ENCODE measurements at places on chromosomes 2 and 18.
A peak's percentile ranks its signal among the peaks of the same experiment; 100 is the strongest.

DNA sequence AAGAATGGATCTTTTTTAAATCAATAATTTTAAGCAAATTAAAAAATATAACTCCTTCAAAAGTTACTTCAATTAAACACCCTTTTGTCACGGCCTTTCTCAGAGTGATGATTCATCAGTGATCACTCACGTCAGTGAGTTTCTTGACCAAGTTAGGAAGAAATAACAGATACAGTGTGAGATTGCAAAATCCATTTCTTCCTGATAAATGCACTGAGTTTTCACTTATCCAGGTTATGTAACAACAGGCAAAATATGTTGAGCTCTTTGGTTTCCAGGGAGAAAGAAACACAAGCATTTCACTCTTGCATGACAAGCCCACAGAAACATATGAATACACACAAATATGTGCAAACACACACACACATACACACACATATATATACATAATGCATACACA, 195.9 kb upstream of the CYRIA start:
- no peak for DNase-seq

DNA sequence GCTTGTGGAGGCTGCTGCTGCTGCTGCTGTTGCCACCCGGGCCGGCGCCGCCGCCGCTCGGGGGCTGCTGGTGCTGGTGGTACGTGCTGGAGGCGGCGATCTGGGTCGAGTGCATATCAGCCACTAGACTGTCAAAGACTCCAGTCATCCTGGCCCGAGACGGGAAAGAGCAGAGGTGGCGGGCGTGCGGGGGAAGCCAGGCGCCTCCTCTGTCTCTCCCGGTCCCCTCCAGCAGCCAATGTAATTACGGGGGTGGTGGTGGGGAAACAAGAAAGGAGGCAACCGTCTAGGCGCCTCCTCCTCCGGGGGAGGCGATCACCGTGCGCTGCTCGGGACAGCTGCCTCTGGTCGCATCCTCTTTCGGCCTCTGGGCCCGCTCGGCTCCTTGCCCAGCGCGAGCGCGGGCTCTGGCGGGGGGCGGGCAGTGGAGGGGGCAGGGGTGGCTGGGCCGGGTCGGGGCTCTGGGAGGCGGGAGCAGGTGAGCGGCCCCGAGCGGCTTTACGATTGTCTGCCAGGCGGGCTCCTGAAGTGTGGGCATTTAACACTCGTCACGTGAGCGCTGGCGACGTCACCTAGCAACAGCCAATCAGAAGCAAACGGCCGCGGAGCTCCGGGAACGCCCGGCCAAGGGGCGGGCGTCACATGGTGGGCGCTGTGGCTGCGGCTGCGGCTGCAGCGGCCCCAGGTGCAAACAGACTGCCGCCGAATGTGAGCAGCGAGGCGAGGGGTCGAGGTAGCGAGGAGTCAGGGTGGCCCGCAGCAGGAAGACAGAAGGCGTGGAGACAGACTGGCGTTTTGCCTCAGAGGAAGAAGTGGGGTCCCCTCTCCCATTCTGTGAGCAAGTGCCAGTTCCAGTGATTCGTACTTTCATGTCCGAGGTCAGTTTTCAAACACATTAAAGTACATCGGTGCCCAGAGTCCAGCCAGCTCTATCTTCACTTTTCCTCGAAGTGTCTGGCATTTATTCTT, at the start of gene DLX2:
TSS of gene DLX2 (minus strand) at position 510 of the 969 bp plus-strand sequence. CDS start at position 148, 362 bp downstream.
- DNase-seq, result peak; percentile 66

DNA sequence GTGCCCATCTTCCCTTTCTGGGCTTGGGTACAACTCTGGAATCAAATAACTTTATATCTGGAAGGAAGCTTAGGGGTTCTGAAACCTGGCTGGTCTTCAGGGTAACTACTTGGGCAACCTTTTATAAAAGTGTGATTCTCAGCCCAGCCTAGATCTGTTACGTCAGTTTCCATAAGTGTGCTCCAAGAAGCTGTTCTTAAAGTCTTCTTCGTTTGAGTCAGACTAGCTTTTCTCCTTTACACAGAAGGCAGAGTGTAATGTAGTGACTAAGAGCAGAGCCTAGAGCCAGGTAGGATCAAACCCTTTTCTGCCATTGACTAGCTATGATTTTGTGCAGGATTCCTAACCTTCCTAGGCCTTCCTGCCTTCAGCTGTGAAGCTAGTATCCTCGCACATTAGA, 5.8 kb downstream of the ITGA6 start:
- DNase-seq, result no peak

DNA sequence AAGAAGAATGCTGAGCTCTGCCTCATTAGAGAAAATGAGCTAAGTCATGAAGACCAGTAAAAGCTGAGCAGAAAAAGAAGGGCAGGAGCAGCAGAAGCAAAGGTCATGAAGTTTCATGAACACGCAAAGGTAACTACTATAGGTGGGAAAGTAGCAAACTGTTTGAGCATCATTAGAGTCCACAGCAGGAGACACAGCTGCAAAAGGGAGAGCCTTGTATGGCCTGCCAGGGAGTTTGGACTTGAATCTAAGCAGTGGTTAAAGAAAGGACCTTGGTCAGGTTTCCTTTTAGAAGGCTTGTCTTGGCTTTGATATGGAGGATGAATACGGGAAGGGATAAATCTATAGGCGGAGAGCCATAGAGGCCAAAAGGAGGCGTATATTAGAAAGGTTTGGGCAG, 34.0 kb downstream of the DAPL1 start:
- no peak for DNase-seq

DNA sequence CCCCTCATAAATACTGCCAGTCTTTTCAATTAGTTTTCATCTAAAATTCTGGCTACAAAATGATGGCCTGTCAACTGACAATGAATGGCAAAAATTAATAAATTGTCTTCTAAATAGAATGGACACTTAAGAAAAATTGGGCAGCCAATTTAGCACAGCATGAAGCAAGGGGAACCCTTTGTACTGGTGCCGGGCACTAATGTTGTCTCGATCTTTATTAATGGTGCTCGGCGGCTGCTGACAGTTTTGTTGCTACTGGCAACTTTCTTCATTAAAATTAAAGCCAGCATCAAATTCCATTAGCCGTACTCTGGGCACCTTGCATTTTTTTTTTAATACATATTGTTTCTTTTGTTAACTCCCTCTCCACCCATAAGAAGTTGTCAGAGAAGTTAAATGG, 309.3 kb downstream of the GBX2 start:
- no peak for DNase-seq

DNA sequence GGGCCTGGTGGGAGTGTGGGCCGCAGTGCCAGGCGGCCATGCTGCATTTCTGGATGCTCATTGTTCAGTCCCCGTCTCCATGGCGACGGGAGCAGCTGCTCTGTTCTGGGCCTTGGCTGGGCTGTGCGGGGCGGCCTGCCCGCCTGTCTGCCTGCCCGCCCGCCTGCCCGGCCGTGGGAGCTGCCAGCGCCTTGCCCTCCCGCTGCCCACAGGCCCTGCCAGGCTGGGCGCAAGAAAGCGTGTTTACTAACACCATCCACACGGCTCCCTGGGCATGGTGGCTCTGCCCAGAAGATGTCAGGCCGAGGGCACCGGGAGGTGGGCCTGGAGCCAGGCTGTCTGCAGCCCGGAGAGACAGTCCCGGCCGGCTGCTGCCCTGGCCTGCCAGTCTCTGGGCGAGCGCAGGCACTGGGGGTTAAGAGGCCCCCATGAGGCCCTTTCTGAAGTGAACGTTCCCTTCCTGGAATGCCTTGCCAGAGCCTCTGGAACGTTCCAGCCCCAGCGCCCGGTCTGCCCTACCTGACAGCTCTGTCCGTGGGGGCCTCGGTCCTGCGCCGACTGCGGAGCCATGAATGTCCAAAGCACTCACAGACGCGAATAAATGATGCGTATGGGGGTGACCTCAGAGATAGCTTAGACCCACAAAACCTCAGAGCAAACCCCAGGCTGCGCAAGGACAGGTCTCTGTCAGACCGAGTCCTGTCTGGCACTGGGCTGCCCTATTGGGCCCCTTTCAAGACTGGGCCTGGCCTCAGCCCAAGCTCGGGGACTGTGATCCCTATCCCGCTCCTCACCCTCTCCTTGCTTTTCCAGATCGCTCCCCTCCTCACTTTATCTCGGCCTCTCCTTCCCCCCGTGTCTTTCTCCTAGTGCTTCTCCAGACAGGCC, 44.3 kb downstream of the MYCN start:
- no peak for DNase-seq

- no peak for DNase-seq
These were observed 169.6 kb downstream of the TMEM247 start for GRCh38 chr2:46649004-46649403.

DNA sequence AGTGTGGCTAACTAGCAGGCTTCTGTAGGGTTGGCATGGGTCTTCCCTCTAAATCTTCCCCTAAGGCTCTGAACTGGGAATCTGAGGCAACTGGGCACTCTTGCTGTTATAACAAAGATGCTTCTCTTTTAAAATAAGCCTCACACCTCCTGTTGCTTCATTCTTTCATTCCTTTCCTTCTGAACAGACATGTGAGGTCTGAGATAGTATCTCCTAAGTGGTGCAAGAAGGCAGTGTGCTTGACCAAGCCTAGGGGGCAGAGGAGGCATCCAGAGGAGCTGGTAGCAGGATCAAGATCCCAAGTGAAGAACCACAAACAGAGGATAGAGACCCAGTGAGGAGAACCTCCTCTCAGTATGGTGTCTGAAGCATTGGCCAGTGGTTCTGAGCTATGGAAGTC, 90.9 kb downstream of the TTC27 start:
- no peak for DNase-seq

DNA sequence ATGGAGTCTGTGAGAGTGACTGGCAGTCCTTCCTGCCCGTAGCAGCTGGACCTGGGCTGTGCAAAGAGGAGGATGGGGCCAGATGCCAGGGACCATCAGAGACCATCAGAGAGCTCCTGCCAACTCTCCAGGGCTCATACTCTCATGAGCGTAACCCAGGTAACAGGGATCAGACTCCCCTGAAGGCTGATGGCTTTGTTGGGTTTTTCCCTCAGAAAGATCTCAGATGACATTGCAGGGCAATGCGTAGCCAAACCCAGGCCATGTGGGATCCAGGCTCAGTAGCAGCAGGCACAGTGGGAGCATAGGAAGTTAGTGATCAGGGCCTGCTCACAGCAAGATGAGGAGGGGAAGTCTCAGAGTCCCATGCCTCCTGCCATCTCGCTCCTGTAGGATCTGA, 218.0 kb downstream of the LOXHD1 start:
- no peak for DNase-seq

- no peak for DNase-seq
These were observed 64.4 kb upstream of the FOSL2 start for GRCh38 chr2:28327956-28328922.

GRCh38 chr2:219177552-219178376, at the start of gene RETREG2:
RETREG2 (plus strand) TSS chr2:219178275; CDS start chr2:219178353, 78 bp downstream.
- peak; percentile 73 for DNase-seq

GRCh38 chr2:152097801-152098495, 896 bp downstream of the CACNB4 start:
- no peak for DNase-seq

DNA sequence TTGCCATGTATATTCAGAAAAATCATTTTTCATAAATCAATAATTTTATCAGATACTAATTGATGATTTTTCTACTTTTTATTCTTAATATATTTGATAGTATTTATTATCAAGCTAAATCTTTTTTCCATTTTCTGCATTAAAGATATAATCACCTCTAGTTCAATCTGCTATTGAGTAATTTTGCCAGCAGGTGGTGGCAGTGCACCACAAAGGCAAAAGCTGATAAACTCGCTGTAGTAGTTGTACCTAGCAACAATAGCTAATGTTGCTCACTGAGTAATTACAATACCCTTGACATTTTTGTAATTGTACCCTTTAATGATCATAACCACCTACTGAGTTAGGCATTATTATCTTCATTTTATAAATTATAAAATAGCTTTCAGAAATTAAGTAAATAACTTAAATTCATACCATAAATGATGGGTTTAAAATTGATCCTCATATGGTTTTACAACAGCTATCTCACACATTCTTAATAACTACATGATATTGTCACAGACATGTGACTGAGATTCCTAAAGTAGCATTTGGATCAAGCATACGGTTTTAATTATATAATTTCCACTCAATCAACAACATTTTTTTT, 52.0 kb upstream of the CALCRL start:
- no peak for DNase-seq

GRCh38 chr2:28601616-28602015, 105.8 kb downstream of the PLB1 start:
- no peak for DNase-seq

DNA sequence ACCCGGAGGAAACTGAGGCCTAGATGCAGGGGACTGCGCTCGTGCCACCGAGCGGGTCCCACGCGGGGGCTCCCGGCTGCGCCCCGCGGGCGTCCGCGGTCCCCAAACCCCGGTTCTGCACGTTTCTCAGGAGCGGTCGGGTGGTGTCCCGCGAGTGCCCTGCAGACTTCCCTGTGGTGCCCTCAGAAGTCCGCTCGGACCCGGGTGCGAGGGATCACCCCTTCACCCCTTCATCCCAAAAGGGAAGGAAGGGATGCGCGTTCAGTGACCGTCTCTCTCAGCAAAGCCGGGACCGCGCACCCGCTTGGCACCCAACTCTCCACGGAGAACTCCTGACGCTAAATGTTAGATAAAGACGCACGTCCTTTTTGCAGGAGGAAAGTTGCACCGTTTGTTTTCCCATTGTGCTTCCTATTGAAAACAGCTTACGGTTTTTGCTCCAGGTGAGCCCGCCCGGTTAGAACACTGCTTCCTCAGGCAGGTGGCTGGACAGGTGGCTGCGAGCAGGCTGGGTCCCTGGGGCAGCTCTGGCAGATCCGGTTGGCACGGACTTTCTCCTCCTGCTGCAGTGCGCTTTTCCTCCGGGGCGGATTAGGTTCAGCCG, 779 bp downstream of the DGKD start:
- DNase-seq, result no peak

DNA sequence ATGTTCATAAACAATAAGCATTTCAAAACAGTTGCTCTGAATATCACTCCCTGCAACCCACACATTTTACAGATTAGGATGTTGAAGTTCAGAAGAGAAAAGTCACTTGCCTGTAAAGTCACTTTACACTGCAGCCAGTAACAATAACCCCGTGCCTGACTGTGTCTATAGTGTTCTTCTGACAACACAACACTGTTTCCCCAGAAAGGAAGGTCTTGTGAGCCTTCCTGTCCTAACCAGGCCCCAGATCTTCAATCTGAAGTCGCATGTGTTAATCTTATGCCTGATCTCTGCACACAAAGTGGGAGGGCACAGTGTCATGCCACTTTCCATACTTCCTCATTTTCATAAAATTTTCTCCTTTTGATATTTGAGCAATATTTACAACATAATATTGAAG, 120.2 kb downstream of the FEZ2 start:
- no peak for DNase-seq

- DNase-seq, result no peak
These were observed 56.7 kb downstream of the LBH start for GRCh38 chr2:30287857-30288513.

- no peak for DNase-seq
These were observed 247.6 kb downstream of the DYM start for GRCh38 chr18:49212819-49213218.

DNA sequence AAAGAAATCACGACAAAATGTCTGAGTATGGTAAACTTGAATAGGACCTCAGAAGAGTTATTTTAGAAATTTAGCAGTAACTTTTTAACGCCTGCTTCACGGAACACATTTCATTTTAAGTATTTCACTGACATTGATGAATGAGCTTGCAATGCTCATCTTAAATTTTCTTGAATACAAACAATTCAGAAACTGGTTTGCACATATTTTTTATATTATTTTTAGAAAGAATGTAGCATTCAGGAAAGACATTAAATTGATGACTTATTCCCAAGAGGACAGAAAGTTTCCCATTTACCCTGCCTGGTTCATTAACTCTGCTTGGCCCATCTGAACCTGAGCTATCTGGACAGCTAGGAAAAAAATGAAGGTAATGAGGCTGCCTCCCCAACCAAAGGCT, 89.3 kb downstream of the MBD2 start:
- DNase-seq, result no peak

GRCh38 chr2:230916218-230916617, 8.8 kb downstream of the GPR55 start:
- no peak for DNase-seq

- DNase-seq, result no peak
These were observed 158.9 kb downstream of the BABAM2 start for GRCh38 chr2:28049416-28049815.

Measured in CMK (cell line).